HTR-8/SVneo (cell line): ENCODE measurements at places on chromosomes 16 and 17.

DNA sequence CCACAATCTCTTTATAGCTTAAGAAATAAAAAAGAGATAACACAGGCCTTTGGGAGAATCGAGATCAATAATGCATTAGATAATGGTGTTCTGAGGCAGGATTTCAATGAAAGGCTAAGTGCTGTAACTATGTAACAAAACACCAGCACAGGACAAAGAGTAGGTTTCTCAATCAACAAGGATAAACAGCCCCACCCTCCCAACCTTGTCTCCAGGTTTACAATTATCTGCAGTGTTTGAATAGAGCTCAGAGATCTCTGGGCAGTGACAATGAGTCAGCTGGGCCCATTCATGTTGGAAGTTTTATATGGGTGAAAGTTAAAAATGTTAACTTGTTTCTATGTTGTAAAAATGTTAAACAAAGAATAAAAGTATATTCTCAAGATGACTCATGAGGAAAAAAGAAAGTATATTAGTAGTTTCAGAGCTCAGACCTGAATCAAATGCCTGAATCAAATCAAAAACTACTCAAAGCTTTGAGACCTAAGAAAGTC lies 17.0 kb upstream of the KRT20 start:
- DNase-seq, result no peak

DNA sequence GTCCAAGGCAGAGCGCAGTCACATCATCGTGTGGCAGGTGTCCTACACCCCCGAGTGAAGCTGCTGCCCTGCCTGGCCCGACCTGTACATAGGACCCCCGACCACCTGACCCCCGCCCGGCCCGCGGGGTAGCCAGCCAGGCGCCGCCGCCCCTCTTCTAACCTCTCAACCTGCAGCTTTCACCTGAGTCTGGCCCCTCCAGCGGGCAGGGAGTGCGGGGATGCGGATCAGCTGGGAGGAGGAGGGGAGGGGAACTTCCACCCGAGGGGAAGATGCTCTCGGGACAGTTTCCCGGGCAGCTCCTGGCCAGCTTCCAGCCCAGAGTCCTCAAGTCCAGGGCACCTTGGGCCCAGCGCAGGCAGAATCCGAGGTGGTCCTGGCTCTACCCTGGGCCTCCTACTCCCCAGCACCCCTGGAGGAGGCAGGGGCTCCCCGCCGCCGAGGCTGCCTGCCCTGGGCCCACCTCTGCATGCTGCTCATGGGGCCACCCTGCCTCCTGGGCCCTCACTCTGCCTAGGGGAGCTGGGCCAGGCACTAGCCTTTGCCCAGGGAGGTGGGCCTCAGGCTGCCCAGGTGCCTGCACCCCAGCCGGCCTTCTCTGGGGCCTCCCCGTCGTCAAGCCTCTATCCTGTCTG lies 2.5 kb downstream of the NME3 start:
- DNase-seq, result no peak

DNA sequence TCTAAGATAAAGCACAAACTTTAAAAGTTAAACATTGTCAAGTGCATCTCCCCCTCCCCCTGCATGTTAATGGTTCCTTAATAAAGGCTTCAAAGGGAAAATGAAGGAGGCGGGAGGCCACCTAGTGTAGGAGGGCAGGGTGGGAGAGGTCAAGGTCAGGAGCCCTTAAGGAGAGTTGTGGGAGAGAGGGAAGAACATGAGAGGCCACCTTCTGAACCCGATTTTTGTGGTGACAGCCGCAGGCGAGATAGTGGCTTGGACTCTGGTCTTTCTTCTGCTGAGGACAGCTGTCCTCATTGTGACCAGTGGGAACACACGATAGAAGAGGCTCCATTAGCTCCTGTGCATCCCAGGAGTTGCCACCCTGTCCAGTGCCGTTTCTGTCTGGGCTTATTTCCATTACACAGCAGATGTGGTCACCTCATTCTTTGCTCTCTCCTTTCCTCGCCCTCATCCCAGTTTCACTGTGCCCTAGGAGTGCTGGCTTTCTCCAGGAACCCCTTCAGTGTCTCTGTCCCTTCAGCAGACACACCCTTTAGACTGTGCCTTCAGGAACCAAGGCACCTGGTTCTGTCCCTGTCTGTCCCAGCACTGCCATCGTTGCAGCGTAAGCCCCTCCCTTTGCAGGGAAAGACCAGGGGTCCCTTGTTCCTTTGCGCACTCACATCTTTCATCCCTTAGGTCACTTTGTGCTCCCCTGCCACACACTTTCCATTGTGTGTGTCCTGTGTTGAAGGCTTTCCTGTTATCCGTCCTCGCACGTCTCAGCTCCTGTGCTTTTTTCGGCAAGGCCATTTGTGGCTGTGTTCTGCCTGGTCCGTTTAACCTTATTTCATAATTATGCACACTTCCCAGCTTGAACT lies 7.5 kb downstream of the SEC14L1 start:
- DNase-seq, result no peak

GRCh38 chr16:26118575-26118974 lies 426.8 kb downstream of the HS3ST4 start:
- DNase-seq, result no peak

GRCh38 chr16:11506741-11507305 lies 79.9 kb downstream of the LITAF start:
- no peak for DNase-seq

DNA sequence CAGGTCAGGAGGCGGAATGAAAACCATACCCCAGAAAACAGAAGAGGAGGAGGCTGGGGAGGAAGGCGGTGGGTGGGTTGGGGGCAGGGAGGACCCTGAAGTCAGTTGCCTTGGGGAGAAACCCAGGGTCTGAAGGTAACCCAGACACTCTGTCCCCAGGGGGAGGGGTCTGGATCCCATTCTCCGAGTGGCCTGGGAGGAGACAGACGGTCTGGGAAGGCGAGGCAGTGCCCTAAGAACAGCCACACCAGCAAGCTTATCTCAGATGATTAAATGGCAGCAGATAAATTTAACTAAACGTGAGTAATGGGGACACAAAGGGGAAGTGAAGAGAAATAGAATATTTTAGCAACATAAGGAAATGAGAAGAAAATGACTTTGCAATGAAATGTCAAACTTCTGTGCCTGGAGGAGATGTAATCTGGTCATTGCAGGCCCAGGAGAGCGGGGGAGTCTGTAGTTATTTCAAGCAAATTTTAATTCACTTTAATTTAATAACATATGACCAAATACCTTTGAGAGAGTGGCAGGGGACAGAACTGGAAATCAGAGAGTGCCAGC lies 21.4 kb upstream of the ZFP90 start:
- no peak for DNase-seq

DNA sequence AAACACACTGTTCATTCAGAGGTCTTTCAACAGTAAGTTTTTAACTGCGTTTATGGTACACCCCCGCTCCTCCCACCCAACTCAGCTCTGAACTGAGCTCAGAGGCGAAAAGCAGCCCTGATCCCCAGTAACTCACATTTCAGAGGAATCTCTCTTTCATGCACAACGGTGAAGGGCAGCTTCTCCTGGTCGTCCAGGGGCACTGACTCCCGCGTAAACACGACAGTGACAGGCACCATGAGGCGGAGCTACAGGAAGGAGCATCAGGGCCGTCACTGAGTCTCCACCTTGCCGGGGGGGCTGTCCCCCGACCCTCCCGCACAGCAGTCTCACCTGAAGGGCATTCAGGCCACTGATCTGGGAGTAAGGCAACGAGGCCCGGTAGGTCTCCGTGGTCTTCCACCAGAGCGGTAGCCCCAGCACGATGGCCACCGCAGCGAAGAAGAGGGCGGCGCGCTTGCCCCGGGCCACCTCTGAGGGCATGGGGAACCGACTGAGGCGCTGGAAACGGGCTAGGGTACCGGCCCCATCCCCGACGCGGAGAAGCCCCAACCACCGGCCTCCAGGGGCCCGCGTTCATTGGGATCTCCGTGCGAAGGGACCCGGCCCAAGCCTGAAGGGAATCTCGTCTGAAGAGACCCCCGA lies 486 bp downstream of the PIGS start:
- peak; percentile 45 for DNase-seq

GRCh38 chr16:87376660-87377059 lies 6.9 kb downstream of the FBXO31 start:
- no peak for DNase-seq

GRCh38 chr17:76537578-76538280 lies at the start of gene CYGB:
Gene CYGB, minus strand, starts transcription at chr17:76537709. Its CDS starts 167 bp downstream, at chr17:76537542.
- DNase-seq, result no peak

DNA sequence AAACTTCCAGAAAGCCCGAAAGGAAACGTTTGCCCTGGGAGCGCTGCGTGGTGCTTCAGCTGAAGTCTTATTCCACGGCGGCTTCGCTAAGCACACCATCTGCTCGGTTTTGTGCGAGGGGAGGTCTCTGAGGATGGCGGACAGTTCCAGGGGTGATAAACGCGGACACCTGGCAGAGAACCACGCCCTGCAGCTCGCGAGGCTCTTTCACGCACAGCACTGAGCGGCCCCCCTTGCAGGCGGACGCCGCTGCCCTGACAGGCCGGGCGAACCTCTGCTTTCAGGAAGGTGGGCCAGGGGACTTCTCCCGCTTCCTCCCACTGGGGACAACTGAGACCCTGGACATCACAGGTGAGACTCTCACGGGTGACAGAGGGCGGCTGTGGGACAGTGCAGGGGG lies 3.7 kb downstream of the MVD start:
- no peak for DNase-seq

DNA sequence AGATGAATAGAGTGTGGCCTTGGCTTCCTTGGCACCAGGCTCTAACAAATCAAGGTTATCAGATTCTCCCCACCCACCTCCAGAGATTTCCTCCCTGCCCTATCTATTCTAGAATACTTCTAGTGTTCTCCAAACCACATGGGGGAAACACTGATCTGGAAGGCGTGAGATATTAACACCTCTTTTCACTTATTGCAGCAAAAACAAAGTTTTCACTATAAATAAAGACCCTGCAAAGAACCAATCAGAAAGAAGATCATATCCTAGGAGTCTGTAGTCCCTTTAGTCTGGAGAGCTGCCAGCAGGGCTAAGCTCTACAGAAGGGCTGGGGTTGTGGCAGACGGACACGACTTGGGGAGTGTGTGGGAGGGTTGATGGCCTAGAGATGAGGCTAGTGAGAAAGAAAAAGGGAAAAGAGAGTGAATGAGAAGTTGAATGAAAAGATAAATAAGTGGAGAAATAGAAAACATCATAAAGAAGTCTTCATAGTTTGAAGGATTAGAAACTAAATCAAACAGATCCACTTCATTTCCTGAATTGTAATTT lies 8.6 kb upstream of the SKAP1 start:
- no peak for DNase-seq

- no peak for DNase-seq
These were observed 60.5 kb downstream of the MRC2 start for GRCh38 chr17:62687997-62688396.
